ENCODE measurements at places on chromosomes 2 and 18. TPM values are rescaled to one million over a fixed set of nuclear protein-coding genes. Genes with fewer than 3 reads are reported as not detected.

DNA sequence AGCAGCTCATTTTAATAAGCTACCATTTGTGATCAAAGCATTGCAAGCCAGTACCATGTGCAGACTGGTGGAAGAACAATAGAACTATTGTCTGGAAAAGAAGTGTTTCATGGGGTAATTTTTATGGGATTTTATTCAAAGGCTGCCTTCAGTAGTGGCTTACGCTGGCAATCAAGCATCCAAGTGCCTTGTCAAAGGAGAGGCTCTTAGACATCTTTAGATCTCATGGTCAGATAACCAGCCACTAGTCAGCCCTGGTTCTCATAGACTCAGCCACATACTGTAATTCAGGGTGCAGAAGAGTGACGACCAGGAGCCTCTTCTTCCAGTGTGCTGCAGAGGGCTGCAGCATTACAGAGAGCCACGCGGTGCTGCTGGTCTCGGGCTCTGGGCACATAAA, 98.5 kb upstream of the NOSTRIN start:
- H3K36me3 ChIP-seq: no peaks in the 10 kb centered on the region
- H3K27ac ChIP-seq: no peak overlapping the region
- H3K4me3 ChIP-seq: no peak overlapping the region
- no peaks in the 10 kb centered on the region for H3K27me3 ChIP-seq

DNA sequence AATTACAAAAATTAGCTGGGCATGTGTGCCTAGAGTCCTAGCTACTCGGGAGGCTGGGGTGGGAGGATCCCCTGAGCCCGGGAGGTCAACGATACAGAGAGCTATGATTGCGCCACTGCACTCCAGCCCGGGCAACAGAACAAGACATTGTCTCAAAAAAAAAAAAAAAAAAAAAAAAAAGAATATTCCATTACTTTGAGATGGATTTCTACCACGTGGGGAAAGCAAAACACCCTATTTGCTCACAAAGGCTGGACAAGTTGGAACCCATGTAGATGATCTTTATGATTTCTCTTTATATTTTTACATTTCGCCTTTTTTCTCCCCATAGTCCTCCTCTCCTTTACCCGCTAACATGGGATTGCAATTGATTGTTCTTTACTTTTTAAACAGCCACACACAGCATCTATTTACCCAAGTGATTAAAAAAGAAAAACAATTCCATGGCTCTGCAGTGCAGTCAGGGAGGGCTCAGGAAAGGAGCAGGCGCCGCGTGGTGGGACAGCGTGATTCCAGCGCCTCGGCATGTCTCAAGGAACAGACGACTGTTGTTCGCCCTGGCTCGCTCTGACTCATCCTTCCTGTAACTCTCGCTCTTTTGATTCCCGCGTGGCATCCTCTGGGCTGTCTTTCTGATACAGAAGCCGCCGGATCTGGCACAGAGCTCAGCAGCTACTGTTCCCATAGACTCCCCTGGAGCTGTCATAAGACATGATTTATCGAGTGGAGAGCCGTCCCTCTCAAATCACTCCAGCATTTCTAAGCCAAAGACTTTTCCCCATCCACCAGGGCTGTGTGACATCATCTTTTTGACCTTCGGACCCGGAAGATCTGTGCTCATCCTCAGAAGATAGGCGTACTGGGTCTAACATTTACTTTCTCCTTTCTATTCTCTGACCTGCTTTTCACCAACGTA, 230.4 kb upstream of the AGAP1 start:
- peak; percentile 99 for DNase-seq
- no peaks in the 10 kb centered on the region for H3K27me3 ChIP-seq

Gene DSC1
- not detected for total RNA-seq

- no peak for DNase-seq
- no peak overlapping the region for H3K4me3 ChIP-seq
- H3K4me1 ChIP-seq: no peaks in the 10 kb centered on the region
- H3K36me3 ChIP-seq: no peaks in the 10 kb centered on the region
- H3K27me3 ChIP-seq: no peaks in the 10 kb centered on the region
These were observed 122.6 kb downstream of the CD8B2 start for GRCh38 chr2:106609780-106610179.

Gene ZBTB14
- 9.5 TPM for total RNA-seq

GRCh38 chr2:40448476-40449079, 3.3 kb downstream of the SLC8A1 start:
- no peak overlapping the region for H3K27ac ChIP-seq
- H3K4me3 ChIP-seq: peak overlapping the region; percentile 98
- H3K36me3 ChIP-seq: no peaks in the 10 kb centered on the region
- peak; percentile 49 for DNase-seq
- H3K4me1 ChIP-seq: peaks cover 19% of the 10 kb centered on the region
- H3K27me3 ChIP-seq: no peaks in the 10 kb centered on the region

Gene ANXA4
- 31.0 TPM for total RNA-seq

Gene MYO5B
- total RNA-seq: not detected

Gene UGT1A9
- total RNA-seq: not detected

DNA sequence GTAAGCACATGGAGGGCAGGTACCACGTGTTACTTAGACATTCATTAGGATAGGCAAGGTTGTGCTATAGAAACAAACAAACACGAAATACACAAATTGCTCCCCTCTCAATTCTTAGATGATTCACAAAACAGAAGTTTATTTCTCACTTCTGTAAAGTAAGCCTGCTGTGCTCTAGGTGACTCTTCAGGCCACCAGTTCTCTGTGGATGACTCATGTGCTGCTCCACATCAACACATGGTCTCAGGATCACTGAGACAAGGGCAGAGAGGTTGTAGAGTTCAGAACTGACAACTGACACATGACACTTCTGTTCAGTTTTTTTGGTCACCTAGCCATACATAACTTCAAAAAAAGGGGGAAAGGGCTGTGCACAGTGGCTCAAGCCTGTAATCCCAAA, 70.6 kb downstream of the DAW1 start:
- no peaks in the 10 kb centered on the region for H3K4me1 ChIP-seq
- H3K36me3 ChIP-seq: no peaks in the 10 kb centered on the region
- no peak overlapping the region for H3K4me3 ChIP-seq
- peak; percentile 18 for DNase-seq
- H3K27me3 ChIP-seq: no peaks in the 10 kb centered on the region

Gene MOGAT1
- not detected for total RNA-seq

GRCh38 chr2:37919631-37920032, 5.5 kb upstream of the RMDN2 start:
- H3K4me3 ChIP-seq: no peak overlapping the region
- no peaks in the 10 kb centered on the region for H3K36me3 ChIP-seq
- H3K27me3 ChIP-seq: no peaks in the 10 kb centered on the region

DNA sequence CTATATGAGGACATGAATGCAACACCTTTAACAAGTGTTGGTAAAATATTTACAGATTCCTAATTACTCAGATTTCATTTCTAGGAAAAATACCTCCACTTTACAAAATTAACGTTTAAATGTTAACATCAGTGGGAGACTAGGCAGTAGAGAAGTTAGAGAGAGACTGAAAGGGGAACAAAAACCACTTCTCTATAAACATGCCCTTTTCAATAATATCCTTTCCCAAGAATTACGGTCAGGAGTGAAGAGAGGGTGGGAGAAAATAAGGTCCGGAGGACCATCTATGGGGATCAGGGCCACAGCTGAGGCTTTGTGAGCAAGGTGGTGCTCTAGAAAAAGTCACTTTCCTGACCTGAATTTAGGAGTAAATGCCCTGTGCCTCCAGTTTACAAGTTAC, 65.3 kb upstream of the WIPF1 start:
- peaks cover 51% of the 10 kb centered on the region for H3K4me1 ChIP-seq
- no peaks in the 10 kb centered on the region for H3K27me3 ChIP-seq
- H3K36me3 ChIP-seq: no peaks in the 10 kb centered on the region

DNA sequence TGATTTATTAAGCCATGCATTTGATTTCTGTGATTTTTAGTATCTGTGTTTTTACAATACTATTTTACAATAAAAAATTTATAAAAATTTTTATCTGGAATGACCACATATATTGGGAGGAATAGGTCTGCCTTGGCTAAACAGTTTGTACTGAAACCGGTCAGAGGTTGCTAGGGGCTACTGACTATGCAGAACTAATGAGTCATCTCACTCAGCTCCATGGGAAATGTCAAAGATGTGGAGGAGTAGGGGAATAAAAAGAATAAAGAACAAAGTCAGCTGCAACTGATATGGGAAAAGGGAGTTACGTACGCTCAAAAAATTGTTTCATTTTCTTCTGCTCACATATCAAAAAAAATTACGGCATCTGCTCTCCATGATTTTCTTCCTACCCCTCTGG, 8.6 kb upstream of the TMEM163 start:
- H3K27me3 ChIP-seq: no peaks in the 10 kb centered on the region
- peak; percentile 39 for DNase-seq
- no peak overlapping the region for H3K27ac ChIP-seq
- H3K4me3 ChIP-seq: no peak overlapping the region
- no peaks in the 10 kb centered on the region for H3K4me1 ChIP-seq
